M059J (cell line): ENCODE measurements at places on chromosomes 16 and 17. TPM values are rescaled to one million over a fixed set of nuclear protein-coding genes. Genes with fewer than 3 reads are reported as not detected.

The PLXDC1 gene
- 0.81 and 1.2 TPM in 2 replicates for total RNA-seq

The SYCE1L gene
- 0.39 TPM in 1 of 2 replicates, not detected in the other for total RNA-seq

- DNase-seq = peak; percentile 49
These were observed 25.7 kb downstream of the MINK1 start for GRCh38 chr17:4858882-4859260.

DNA sequence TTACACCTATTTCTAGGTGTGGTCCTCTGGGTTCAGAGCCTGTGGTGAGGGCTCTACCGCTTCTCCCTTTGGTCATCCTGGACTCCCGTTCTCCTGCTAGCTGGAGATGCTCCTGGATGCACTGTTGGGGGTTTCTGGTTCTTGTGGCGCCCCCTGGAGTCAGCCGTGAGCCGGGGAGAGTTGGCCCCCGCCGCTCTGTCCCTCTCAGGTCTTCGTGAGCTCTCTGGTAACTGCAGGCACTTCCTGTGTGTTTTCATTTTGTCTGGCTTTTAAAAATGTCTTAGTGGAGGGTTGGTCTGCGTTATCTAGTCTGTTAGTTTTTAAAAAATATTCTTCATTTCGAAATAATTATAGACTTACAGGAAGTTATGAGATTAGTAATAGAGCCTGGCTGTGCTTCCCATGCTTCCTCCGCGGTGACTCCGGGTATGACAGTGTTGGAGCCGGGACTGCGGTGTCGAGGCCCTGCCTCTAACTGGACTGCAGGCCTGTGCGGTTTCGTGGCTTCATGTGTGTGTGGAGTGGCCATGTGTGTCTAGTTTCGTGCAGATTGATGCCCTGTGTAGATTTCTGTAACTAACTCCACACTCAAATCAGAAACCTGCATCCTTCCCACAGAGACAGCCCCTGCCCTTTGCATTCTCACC, 78.0 kb upstream of the ZNF750 start:
- no peak for DNase-seq

DNA sequence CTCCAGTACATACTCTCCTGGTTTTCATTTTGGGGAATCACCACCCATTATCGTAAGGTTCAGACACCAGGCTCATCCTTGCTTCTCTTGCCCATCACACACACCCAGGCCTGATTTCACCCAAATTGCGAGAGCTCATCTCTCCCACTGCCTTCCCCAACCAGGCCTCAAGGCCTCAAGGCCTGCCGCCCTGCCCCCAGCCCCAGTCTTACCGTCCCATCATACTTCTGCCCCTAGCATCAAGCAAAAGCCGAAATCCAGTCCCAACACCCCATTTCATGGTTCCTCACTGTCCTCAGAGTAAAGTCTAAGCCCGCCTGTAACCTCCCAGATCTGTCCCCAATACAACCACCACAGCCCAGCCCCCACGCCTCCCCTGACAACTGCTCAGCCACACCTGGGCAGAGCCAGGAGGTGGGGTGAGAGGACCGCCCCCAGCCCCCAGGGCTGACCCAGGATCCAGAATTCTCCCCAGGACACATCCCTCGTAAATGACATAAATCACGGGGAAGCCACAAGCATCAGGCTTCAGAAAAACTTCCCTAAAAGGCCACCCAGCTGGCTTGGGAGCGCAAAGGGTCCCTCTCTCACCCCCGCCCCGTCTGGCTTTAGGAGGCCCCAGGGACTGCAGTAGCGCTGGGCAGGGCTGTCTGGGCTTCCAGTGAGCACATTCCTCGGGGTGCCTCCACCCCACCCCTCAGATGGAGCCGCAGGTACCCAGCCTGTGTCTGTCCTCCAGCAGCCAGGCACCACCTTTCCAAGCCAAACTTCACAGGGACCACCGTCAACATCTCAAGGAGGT, 9.6 kb upstream of the P2RX1 start:
- no peak for DNase-seq

DNA sequence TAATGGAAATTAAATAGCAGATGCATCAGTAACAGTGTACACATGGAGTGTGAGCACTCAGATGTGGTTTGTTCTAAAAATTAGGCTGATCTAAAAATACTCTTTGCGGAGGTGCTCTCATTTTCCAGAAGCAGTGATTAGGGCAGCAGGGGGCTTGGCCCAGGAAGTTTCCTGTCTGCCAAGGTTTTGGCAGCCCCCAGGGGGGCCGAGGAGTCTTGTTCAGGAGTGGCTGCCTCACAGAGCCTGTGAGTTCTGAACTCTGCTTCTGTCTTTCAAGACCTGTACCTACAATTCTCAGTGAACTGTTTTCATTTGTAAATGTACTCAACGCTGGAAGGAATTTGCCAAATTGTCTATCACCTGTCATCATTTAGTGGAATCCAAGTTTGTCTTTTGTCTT, 388.4 kb upstream of the CDH11 start:
- DNase-seq = no peak

DNA sequence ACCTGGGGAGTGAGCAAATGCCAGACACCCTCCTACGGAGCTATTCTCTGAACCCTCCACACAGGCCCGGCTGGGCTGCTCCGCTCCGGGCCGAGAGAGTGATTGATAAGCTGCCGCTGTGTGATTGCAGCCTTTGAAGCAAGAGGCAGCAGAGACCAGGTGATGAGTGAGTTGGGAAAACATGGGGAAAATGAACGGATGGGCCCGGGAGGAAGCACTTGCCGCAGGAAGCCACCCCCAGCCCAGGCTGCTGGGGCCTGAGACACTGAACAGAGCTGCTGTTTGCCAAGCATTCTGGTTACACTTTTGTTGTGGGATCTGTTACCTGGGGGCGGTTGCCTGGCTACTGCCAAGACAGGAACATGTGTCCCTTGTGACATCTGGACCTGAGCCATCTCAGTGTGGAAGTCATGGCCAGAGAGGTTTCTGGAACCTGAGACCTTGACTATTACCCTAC, 46.4 kb upstream of the KLHDC4 start:
- DNase-seq = no peak

- no peak for DNase-seq
These were observed 13.4 kb downstream of the TPSG1 start for GRCh38 chr16:1211451-1212268.
